Naive thymus-derived CD8-positive, alpha-beta T cell (primary cell): ENCODE measurements at places on chromosomes 16 and 17. TPM values are rescaled to one million over a fixed set of nuclear protein-coding genes. Genes with fewer than 3 reads are reported as not detected.

DNA sequence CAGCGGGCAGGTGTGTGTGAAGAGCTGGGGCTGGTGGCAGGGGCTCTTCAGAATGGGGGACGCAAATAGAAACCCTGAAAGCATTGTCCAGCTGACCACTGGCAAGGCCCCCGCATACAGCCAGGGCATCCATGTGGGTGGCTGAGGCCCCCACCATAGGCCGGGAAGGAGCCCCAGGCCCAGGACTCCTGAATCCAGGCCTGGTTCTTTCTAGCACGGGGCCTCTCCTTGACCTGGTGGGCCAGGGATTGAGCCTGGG lies 200.5 kb downstream of the NTN1 start:
- DNase-seq, result no peak

DNA sequence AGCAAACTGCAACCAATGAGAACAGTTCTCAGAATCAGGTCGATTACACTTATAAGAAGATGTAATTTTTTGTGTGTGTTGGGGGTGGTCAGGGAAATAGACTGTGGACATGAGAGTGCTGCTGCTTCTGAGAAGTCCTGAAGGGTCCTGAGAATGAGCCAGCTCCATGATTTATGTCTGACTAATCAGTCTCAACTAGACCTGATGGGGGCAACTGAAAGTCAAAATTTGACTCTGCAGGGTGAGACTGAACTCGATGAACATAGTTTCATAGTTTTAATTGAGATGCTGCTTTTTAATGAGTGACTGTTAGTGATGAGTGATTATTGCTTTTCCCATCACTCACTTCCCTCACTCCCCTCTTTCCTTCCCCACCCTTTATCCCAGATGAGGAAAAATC lies 37.3 kb downstream of the SMARCE1 start:
- DNase-seq, result no peak

- DNase-seq, result no peak
Measured at GRCh38 chr17:77438241-77439188, 297.7 kb downstream of the SEC14L1 start.

- no peak for DNase-seq
Measured at GRCh38 chr16:61263400-61263799, 772.8 kb downstream of the CDH8 start.

CNTNAP1 gene
- 2.7 TPM for total RNA-seq

C16orf96 gene
- total RNA-seq, result 0.38 TPM

- no peak for DNase-seq
Measured at GRCh38 chr16:46996952-46997458, 23.5 kb upstream of the DNAJA2 start.

VKORC1 gene
- total RNA-seq, result 42.0 TPM

MMP28 gene
- total RNA-seq, result 15.2 TPM

ALDOA gene
- total RNA-seq, result 580 TPM

KRTAP3-1 gene
- not detected for total RNA-seq

DNA sequence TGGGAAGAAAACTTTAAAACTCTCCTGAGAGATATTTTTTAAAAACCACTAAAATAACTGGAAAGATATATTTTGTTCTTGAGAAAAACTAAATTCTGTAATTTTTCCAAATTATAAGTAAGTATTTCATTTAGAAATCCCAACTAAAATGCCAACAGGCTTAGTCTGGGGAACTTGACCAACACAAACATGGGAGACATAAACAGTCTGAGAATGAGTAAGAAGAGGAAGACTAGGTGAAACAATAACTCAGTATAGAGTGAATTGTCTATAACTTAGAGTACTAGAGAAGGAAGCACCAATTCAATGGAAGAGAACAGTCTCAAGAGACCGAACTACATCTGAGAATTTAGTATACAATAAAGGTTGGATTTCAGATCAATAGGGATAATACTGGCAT lies 2.9 kb downstream of the CMTM1 start:
- DNase-seq, result no peak

FBXO39 gene
- total RNA-seq, result not detected

- no peak for DNase-seq
Measured at GRCh38 chr16:81657224-81657623, 121.9 kb upstream of the PLCG2 start.

CDH11 gene
- total RNA-seq, result not detected

DYNLL2 gene
- total RNA-seq, result 36.5 TPM

DNA sequence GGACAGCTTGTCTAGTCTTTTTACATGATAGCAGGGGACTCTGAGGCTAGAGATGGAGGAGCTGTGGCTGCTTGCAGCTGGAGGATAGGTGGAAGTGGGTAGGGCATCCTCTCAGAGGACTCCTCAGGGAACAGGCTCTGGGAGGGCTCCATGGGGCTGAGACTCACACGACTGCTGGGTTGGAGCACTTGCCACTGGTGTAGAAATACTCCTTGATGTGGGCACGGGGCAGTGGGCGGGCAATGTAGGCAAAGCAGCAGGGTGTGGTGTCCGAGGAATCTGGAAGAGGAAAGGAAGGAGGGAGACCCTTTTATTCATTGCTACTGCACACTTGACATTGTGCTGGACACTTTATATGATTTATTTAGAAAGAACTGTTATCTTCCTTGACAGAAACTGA lies 1.8 kb downstream of the CCL5 start:
- no peak for DNase-seq

- no peak for DNase-seq
Measured at GRCh38 chr16:79563921-79564320, 36.6 kb downstream of the MAF start.

GRCh38 chr16:11800382-11800718 lies 3.3 kb upstream of the ZC3H7A start:
- no peak for DNase-seq

DNA sequence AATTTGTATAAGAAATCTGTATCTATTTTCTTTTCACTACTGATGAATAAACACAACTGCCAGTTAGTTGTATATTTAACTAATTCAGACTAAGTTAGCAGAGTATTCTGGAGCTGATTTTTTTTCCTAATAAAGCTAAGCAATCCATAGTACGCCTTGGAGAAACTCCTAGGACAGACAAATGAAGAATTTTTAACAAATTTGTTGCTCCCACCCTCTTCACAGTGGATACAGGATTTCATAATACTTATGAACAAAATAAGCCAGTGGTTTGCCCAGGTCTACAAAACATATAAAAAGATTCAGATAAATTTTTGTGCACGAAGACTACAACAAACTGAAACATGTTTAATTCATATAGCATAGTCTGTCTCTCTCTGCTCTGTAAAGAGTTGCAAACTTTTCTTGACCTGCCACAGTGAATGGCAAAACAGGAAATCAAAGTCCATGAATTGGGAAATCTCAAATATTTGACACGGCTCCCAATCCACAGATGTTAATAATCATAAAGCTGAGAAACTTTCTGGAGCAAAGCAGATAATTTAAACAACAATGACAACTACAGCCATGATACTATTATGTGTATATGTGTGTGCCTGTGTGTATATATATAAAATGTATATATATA lies 594 bp upstream of the ABCA6 start:
- DNase-seq, result no peak

ARL5C gene
- total RNA-seq, result not detected

TTLL6 gene
- total RNA-seq, result not detected

- no peak for DNase-seq
Measured at GRCh38 chr17:32355649-32356377, 5.9 kb downstream of the ZNF207 start.

KCNAB3 gene
- total RNA-seq, result 19.4 TPM

DNA sequence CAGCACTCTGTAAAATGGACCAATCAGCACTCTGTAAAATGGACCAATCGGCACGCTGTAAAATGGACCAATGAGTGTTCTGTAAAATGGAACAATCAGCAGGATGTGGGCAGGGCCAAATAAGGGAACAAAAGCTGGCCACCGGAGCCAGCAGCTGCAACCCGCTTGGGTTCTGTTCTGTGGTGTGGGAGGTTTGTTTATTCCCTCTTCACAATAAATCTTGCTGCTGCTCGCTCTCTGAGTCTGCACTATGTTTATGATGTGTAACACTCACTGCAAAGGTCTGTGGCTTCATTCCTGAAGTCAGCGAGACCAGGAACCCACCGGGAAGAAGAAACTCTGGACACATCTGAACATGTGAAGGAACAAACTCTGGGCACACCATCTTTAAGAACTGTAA lies 20.5 kb downstream of the TMEM100 start:
- DNase-seq, result no peak

EFCAB13 gene
- total RNA-seq, result 51.1 TPM

TMEM238L gene
- not detected for total RNA-seq

- DNase-seq, result no peak
Measured at GRCh38 chr17:45368651-45369050, 51.8 kb upstream of the MAP3K14 start.

- no peak for DNase-seq
Measured at GRCh38 chr17:9436630-9437029, 139.0 kb downstream of the STX8 start.

GAS2L2 gene
- total RNA-seq, result 0.33 TPM

PCTP gene
- total RNA-seq, result 2.7 TPM

GRCh38 chr16:81931927-81932326 lies 79.3 kb downstream of the SDR42E1 start:
- no peak for DNase-seq

DNA sequence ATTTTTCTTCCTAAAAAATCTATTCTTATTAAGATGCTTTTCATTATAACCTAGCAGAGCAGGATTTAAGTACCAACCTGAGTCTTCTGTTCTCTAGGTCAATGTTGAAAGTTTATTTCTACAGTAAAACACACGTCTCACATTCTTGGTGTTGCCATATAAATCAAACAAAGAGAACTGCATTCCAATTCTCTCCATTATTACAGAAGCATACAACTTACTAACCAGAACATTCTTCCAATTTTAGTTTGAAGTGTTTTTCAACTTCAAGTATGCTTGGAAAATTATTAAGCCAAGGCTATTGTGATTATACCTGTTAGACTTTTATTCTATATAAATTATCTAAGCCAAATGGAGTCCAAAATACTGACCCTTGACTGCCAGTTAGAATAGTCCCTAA lies 110.4 kb upstream of the PMFBP1 start:
- no peak for DNase-seq

GRCh38 chr16:9003322-9003721 lies 39.6 kb upstream of the USP7 start:
- no peak for DNase-seq

- DNase-seq, result no peak
Measured at GRCh38 chr17:81285894-81286293, 9.2 kb downstream of the SLC38A10 start.

DNA sequence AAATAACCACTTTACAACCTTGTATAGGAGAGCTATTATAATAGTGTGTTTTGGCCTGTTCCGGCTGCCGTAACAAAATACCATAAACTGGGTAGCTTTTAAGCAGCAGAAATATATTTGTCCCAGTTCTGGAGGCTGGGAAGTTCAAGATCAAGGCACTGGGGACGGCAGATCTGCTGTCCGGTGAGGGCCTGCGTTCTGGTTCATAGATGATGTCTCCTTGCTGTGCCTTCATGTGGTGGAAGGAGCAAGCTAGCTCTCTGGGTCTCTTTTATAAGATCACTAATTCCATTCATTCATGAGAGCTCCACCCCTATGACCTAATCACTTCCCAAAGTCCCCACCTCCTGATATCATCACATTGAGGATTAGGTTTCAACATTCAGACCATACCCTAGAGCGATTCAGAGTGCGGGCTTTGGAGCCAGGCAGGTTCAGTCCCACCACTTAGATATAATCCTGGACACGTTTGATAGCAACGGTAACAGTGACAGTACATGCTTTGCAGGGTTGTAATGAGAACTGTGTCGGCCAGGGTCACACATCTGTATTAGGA lies 76.2 kb upstream of the ZFHX3 start:
- no peak for DNase-seq

DNA sequence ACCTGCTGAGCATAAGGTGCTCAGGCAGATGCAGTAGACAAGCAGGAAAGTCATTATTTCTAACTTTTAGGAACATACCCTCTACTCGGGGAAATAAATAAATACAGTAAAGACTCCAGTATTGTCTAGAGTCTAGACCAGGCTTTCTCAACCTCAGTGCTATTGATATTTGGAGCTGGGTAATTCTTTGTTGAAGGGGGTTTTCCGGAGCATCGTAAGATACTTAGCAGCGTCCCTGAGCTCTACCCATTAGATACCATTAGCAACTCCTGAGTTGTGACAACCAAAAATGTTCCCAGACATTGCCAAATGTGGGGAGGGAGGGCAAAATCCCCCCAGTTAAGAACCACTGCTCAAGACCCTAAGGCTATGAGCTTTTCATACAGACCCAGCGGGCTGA lies 21.1 kb downstream of the EPOP start:
- no peak for DNase-seq

METTL26 gene
- 69.2 TPM for total RNA-seq

- no peak for DNase-seq
Measured at GRCh38 chr17:9936095-9936494, 31.0 kb upstream of the RCVRN start.

GRCh38 chr17:1039511-1040215 lies 42.7 kb downstream of the TIMM22 start:
- DNase-seq, result no peak

TLCD3B gene
- total RNA-seq, result not detected

- DNase-seq, result no peak
Measured at GRCh38 chr17:34098699-34099098, 156.4 kb upstream of the CCL2 start.

GRCh38 chr16:8571061-8571596 lies 19.2 kb downstream of the TMEM114 start:
- DNase-seq, result no peak

PRDM7 gene
- not detected for total RNA-seq

TVP23A gene
- total RNA-seq, result not detected

GRCh38 chr16:46727184-46727583 lies 21.0 kb downstream of the MYLK3 start:
- DNase-seq, result no peak

SGCA gene
- not detected for total RNA-seq

DNA sequence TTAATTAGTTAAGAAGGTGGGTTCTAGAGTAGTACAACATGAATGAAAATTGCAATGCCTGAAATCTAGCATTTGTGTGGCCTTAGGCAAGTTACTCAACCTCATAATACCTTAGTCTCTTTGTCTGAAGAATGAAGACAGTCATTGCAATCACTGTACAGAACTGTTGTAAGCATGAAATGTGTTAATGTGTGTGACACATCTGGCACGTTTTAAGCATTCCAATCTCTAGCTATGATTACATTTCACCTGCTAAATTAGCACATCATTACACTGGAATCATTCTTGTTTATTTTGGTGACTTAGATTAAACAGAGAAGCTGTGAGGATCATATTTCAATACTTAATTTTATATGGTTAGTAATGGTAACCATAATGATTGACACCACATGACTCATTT lies 629.7 kb upstream of the KIF2B start:
- DNase-seq, result no peak

KRT31 gene
- not detected for total RNA-seq

- DNase-seq, result no peak
Measured at GRCh38 chr16:86517652-86518258, 7.4 kb downstream of the FOXF1 start.

DNA sequence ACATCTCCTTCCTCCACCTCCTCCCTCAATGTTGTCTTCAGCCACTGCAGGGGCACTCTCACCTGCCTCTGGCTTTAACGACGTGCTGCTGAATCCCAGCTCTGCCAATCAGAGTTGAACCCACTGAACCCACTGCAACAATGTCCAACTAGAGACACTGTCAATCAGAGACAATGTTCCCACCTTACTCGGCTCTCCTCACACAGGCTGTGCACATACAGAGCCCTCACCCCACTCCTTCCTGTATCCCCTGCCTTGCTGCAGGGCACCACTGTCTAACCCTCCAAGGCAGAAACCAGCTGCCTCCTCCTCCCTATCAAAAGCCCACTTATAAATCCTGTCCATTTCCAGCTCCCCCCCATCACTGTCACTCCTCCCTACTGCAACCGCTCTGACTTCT lies 58.7 kb downstream of the ANKRD11 start:
- no peak for DNase-seq
